Neuronal stem cell (in vitro differentiated cells): ENCODE measurements at places on chromosomes 4 and X.

DNA sequence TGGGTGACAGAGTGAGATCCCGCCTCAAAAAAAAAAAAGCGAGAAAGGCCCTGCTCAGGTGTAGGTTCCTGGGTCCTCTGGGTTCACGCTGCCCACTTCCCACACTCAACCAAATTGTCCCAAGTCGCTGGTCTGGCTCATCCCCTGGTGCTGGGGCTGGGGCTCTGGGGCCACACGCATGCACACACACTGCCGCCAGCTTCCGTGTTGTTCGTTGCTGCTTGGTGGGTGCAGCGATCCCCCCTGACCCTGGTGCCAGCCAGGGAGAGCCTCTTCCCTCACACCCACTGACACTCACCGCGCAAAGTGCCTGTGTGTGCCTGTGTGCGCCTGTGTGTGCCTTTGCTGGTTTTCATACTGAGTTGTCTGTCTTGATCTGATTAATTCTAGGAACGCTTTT lies 124.1 kb upstream of the NKX1-1 start:
- no peak for DNase-seq

DNA sequence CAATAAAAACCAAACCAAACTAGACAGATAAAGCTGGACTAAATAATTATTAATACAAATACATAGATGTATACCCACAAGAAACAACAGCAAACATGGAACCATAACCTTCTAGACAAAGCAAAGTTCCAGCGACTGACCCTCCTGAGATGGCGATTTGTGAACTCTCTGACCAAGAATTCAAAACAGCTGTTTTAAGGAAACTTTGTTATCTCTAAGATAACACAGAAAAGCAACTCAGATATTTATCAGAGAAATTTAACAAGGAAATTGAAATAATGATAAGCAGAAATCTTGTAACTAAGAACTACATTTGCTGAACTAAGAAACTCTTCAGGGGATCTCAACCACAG lies 23.4 kb upstream of the MTHFD2L start:
- no peak for DNase-seq

- no peak for DNase-seq
Measured at GRCh38 chrX:151085207-151085606, 91.2 kb upstream of the GPR50 start.

DNA sequence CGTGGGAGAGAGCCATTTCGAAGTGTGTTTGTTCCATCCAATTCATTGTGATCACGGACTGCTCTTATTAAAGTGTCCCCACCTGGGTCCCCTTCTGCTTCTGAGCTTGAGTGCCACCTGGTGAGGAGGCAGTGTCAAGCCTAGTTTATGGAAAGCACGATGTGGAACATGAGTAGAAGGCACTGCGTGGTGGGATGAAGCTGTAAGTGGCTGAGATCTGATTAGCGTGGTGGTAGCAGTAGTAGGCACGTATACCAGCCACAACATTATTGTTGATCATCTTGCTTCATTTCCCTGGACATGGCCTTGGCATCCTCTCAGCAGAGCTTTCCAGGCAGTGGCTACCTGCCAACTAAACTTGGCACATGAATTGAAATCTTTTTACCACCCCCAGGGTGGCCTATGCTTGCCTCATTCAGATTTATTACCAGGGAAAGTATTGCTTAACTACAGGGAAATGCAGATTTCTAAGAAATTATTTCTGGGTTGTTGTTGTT lies 46.4 kb downstream of the GPAT3 start:
- DNase-seq: no peak

DNA sequence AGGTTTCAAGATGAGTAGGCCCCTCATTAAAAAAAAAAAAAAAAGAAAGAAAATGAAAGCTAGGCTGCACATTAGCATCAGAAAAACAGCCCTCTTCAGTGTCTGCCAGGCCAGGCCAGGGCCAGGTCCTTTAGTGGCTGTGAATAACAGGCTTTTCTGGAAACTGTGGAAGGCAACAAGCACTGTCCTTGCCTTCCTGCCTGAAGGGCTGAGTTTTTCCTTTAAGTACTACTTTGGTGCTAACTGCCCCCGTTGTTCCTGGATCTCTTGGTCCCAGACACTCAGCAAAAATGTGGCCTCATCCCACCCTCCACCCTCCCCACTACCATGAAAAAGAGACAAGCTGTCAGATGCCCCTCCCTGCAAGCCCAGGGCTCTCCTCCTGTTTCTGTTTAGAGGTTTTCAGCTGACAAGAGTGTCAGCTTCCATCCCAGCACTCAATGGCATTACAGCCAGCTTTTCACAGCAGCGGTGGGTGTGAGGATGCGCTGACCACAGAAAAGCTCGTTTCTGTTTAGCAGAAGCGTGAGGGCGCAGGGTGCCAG lies 174.2 kb downstream of the NHS start:
- DNase-seq: no peak

DNA sequence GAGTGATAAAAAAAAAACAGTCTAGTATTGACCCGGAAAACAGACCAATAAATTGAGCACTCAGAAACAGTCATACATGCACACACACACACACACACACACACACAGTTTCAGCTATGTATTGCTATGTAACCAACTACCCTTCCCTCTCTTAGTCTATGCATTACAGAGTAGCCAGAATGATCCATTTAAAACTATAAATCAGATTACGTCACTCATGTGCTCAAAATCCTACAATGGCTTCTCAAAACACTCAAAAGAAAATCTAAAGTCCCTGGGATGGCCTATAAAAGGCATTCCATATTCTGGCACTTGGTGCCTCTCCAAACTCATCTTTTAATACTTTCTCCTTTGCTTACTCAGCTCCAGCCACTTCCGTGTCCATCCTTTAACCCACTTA lies 46.5 kb upstream of the ZIC3 start:
- no peak for DNase-seq

- DNase-seq: no peak
Measured at GRCh38 chrX:29662759-29663503, 552.4 kb upstream of the MAGEB2 start.

DNA sequence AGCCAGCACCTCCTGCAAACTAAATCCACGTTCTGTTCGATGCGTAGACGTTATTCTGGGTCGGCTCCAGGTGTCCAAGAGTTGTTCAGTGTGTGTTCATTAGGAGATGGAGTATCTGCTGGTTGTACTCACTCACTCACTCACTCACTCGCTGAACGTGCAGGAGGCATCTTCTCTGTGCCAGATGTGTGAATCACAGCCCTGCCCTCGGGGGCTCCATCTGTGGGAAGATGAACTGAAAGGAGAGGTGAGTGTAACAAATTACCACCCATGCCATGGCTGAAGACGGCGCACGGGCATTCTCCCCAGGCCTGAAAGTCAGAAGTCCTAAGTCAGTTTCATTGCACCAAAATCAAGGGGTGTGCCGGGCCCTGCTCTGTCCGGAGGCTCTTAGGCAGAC lies 16.1 kb downstream of the NSG1 start:
- no peak for DNase-seq

DNA sequence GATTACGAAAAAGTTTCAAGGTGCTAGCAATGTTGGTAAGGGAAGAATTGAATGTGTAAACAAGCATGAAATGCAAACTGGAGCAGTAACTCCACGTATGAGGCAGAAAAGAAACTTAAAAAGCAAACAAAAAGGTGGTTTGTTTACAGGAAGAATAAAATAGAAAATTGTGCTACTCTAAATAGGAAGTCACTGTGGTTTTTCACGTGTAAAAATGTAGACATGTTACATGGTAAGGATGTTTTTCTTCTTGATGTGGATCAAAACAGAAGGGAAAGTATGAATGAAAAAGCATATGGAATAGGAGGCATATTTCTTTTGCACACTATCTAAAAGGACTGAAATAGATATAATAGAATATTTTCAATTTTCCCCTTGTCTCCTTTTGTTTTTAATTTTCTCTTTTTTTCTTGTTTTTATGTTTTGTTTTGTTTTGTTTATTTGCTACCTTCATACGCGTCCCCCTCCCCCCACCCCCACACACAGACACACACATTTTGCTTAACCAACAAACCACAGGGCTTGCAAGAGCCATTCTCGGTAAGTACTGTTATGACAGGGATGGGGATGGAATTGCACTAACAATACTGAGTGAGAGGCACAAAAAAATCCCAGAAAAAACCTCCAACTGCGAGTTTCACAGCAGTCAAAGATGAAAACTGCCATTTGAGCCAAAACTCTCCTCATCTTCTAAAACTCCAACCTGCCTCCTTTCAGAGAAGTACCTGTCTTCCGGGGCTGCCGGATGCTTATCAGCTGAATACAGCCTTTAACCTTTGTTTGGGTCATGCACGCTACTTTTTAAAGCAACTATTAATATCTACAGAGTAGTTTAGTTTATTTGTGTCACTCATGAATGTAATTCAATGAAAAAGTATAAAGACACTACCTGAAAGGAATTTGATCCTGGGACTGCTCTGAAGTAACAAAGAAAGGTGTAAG lies 135.8 kb downstream of the IL15 start:
- DNase-seq: no peak

DNA sequence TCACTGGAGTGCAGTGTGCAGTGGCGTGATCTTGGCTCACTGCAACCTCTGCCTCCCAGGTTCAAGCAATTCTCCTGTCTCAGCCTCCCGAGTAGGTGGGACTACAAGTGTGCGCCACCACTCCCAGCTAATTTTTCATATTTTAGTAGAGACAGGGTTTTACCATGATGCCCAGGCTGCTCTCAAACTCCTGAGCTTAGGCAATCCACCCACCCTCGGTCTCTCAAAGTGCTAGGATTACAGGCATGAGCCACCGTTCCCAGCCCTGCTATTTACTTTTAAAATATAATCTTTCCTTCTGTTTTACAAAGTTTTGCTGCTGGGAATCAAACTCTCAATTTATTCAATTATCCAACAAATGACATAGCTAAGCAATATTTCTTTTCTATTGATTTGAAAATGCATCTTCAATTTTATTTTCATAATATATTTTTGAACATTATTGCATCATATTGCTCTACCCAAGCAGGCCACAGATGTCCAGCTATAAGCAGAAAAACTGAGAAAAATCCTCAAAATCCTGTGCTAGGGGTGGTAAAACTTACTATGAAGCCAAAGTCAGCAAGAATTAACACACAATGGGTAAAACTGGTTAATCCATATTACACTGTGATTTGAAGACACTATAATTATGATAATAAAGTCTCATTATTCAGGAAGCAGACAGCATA lies 5.2 kb downstream of the TIFA start:
- no peak for DNase-seq

DNA sequence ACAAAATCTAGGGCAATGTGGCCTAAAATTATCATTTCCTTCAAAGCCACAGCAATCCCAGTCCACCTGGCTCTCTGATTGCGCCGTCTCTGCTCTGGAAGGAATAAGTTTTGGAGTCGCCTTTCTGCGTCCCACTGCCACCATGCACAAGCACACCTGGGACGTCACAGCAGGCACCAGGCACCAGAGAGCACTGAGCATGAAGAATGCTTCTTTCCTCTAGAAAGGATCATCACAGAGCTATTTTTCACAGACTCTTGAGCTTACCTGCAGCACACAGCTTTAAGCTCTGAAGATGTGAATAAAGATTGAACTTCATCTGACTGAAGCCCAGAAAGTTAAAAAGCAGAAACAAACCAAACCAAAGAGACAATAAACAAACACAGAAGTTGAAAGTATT lies 170.0 kb upstream of the PPARGC1A start:
- no peak for DNase-seq

DNA sequence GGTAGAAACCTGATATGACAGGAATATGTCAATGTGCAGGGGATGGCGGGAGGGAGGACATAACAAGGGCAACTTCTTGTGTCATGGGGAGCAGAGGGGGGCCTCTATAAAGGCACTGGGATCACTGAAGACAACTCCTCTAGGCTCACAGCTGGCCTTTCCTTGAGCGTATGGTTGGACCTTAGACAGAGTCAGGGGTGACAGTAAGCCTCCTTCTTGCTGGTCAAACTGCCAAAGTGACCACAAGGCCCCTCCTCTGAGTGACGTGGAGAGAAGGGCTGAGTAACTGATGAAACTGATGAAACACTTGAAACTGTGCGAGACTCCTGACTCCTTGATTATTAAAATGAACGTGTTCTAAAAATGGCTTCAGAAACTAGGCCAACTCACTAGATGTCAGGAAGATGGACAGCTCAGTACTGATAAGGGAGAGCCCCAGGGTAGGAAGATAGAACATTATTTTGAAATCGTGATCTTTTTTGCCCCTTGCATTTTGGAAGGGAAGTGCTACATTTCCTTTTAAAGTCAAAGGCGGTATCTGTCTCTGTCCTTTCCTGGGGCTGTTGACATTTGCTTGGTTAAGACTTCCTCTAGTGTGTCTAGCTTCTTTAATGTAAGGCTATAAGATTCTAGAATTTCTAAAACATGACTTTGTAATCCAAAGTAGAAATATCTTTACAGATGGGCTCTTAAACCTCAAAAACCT lies 1.6 kb downstream of the RAB33A start:
- no peak for DNase-seq

GRCh38 chrX:39195156-39195555 lies 393.9 kb downstream of the MID1IP1 start:
- no peak for DNase-seq

DNA sequence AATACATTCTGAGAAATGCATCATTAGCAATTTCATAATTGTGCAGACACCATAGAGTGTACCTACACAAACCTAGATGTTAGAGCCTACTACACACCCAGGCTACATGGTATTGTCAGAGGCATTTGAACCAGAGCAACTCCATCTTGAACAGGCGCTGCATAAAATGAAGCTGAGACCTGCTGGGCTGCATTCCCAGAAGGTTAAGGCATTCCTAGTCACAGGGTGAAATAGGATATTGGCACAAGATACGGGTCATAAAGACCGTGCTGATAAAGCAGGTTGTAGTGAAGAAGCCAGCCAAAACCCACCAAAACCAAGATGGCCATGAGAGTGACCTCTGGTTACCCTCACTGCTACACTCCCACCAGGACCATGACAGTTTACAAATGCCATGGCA lies 116.4 kb downstream of the LARP7 start:
- DNase-seq: no peak
